ENCODE measurements at places on chromosomes 6 and 20. TPM values are rescaled to one million over a fixed set of nuclear protein-coding genes. Genes with fewer than 3 reads are reported as not detected.

DNA sequence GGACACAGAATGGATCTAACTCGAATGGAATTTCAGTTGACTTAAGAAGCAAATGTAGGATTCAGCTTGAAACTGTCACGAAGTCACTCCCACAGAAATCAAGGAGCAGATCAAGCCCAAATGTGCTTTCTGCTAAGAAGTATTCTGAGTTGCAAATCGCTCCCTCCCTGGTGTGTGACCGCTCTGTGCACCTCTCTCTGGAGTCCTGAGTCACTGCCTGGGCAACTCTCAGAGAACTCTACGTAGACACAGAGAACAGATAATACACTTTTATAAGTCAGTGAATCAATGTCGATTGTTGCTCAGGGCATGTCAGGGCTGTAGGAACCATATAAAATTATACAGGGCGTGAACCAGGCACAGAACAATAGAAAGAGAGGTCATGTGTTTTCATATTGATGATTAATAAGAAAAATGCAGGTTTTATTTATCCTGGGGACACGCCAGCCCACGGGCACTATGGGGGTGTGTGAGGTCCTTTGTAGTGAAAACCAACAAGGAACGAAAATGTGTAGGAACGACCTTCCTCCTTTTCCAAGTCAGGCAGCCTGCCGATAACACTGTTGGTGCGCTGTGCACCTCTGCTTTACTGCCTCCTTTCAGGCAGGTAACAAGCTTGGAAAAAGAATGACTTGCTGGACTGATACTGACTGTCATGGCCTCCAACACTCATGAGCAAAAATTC is 248.1 kb upstream of the FOXQ1 start:
- DNase-seq, result no peak
- peaks cover 2% of the 10 kb centered on the region for H3K4me1 ChIP-seq
- peaks cover 41% of the 10 kb centered on the region for H3K27me3 ChIP-seq
- no peaks in the 10 kb centered on the region for H3K36me3 ChIP-seq

DNA sequence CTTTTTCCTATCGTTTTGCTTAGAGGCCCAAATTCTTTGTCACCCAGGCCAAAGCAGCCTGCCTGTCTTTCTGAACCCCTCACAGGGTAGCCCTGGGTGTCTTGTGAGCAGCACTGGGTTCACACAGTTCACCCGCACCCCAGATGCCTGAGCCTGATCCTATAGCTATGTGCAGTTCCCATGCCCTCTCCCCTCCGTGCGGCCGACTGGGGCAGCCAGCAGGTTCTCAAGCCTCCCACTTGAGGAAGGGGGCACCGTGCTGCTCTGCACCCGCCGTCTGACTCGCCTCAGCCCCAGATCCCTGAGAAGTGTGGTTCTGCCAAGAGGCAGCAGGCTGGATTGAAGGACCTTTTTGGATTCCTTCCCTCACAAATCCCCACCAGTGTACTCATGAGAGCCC is 89.0 kb downstream of the PSMB1 start:
- no peak overlapping the region for H3K4me3 ChIP-seq
- no peak overlapping the region for H3K27ac ChIP-seq
- DNase-seq, result no peak
- H3K27me3 ChIP-seq, result peaks cover 23% of the 10 kb centered on the region
- H3K4me1 ChIP-seq, result peaks cover 4% of the 10 kb centered on the region

- H3K27ac ChIP-seq, result no peak overlapping the region
- H3K4me3 ChIP-seq, result no peak overlapping the region
- H3K27me3 ChIP-seq, result peaks cover 17% of the 10 kb centered on the region
- no peaks in the 10 kb centered on the region for H3K36me3 ChIP-seq
These were observed 89.4 kb upstream of the ANKEF1 start for GRCh38 chr20:9945408-9945807.

DNA sequence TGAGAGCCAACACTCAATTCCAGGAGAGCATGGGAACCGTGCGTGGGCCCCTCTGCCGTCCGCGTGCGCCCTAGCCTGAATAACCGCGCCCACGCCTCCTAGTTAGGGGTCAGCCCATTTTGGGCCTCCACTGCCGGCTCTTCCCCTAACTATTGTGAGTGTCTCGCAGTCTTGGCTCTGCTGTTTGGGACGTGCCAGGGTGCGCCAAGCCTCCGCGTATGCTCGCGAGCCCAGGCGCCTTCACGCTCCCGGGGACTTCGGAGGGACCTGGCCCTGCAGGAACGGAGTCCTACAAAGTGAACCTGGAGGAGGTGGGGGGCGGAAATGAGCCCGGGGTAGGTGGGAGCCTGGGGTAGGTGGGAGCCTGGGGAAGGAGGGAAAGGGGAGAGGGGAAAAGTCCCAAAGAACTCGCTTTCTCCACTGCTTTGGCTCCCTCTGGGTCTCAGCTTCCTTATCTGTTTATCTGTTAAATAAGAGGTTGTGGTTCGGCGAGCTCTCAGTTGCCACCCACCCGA is 873 bp upstream of the GCM2 start:
- H3K27ac ChIP-seq, result no peak overlapping the region
- H3K36me3 ChIP-seq, result peaks cover under 1% of the 10 kb centered on the region
- DNase-seq, result no peak

GRCh38 chr6:152736687-152737273 is 13.8 kb upstream of the VIP start:
- no peaks in the 10 kb centered on the region for H3K27me3 ChIP-seq
- no peaks in the 10 kb centered on the region for H3K4me1 ChIP-seq
- H3K27ac ChIP-seq, result no peak overlapping the region
- DNase-seq, result no peak
- no peak overlapping the region for H3K4me3 ChIP-seq

GRCh38 chr6:4853782-4854511 is 77.7 kb downstream of the CDYL start:
- peaks cover 4% of the 10 kb centered on the region for H3K36me3 ChIP-seq
- no peaks in the 10 kb centered on the region for H3K27me3 ChIP-seq
- no peak for DNase-seq

- H3K4me1 ChIP-seq, result peaks cover 28% of the 10 kb centered on the region
- no peaks in the 10 kb centered on the region for H3K36me3 ChIP-seq
- H3K4me3 ChIP-seq, result no peak overlapping the region
- H3K27me3 ChIP-seq, result peaks cover 5% of the 10 kb centered on the region
- DNase-seq, result no peak
These were observed 52.2 kb upstream of the CCDC167 start for GRCh38 chr6:37551867-37552266.

DNA sequence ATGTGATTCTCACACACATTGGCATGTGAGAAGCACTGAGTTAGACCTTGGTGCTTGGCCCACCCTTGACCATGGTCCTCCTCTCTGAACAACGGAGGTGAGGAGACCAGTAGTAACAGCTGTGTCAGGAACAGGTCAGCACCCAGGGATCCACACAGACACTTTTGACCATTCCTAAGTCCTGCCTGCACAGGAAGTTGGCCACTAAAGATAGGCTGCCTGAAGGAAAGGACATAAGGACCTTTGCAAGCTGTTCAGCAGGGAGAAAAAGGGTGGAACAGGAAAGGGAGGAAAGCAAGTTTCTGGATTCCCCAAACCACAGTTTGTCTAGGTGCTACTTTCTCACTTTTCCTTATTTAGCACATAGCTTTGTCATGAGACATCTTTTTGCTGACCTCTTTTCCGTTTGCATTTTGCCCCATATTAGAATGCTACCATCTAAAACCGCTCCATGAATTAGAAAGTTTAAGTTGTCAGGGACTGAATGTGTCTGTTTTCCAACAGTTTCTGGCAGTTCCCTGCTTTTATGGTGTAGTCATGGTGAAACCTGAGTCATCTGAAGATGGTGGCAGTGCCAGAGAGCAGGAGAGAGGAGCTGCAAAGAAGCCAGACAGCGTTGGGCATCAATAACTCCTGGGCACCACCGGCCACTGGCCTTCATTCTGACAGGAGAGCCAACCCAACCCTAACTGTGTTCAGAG is 1.1 kb upstream of the CD109 start:
- no peak overlapping the region for H3K27ac ChIP-seq
- H3K36me3 ChIP-seq, result peaks cover 3% of the 10 kb centered on the region
- peaks cover 72% of the 10 kb centered on the region for H3K27me3 ChIP-seq

DNA sequence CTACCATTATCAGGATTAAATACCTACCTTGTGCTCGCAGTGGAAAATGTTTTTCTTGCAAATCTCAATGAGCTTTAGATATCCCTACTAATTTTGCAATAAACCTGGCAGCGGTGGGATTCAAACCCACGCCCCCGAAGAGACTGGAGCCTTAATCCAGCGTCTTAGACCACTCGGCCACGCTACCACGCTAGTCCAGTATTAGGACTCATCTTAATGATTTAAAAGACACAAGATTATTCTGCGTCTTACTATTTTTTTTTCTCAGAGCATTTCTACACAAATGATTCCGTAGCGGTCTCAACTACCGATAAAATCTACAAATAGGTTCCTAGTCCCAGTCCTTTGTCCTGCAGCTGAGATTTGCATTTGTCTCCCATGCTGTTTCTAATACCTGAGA is 35.2 kb upstream of the ZSCAN23 start:
- H3K27me3 ChIP-seq, result peaks cover 86% of the 10 kb centered on the region
- H3K27ac ChIP-seq, result no peak overlapping the region
- H3K4me1 ChIP-seq, result no peaks in the 10 kb centered on the region
- no peaks in the 10 kb centered on the region for H3K36me3 ChIP-seq

GRCh38 chr6:158384671-158385110 is 72.4 kb downstream of the TULP4 start:
- H3K27me3 ChIP-seq, result no peaks in the 10 kb centered on the region
- H3K36me3 ChIP-seq, result peaks cover 5% of the 10 kb centered on the region
- H3K4me1 ChIP-seq, result peaks cover 30% of the 10 kb centered on the region
- no peak overlapping the region for H3K4me3 ChIP-seq

- no peak overlapping the region for H3K4me3 ChIP-seq
- peaks cover 3% of the 10 kb centered on the region for H3K36me3 ChIP-seq
- peaks cover 49% of the 10 kb centered on the region for H3K27me3 ChIP-seq
- no peak overlapping the region for H3K27ac ChIP-seq
- peaks cover 3% of the 10 kb centered on the region for H3K4me1 ChIP-seq
These were observed 54.6 kb downstream of the RPP21 start for GRCh38 chr6:30399390-30400058.

GRCh38 chr6:16802071-16802470 is 40.8 kb upstream of the ATXN1 start:
- H3K4me1 ChIP-seq, result peaks cover 6% of the 10 kb centered on the region
- H3K36me3 ChIP-seq, result peaks cover 2% of the 10 kb centered on the region

The DST gene
- total RNA-seq, result 29.6 TPM

The XPO5 gene
- 48.6 TPM for total RNA-seq

The MEP1A gene
- not detected for total RNA-seq

All from T-helper 17 cell (primary cell).